ENCODE measurements at places on chromosomes 1 and 21. TPM values are rescaled to one million over a fixed set of nuclear protein-coding genes. Genes with fewer than 3 reads are reported as not detected.

DNA sequence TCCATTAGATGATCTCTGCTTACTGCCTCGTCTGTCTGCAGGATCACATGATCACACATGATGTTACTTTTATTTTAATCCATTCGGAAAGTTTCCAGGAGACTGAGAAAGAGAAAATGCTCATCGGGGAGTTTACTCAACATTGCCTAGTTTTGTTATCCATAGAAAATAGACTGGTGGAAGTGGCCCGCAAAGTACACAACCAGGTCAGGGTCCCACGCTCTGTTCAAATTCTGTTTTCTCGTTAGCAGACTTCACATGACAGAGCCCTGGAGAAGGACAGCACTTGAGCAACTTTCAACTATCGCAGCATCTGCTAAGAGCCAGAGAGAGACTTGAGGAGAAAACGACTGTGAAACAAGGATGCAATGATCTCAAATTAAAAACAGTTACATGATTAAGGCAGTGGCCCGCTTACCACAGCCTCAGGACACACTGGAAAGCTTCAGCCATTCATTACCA, 44.2 kb downstream of the ADAMTS1 start:
- H3K27me3 ChIP-seq = no peaks in the 10 kb centered on the region
- H3K27ac ChIP-seq = peak overlapping the region; percentile 58
- H3K4me3 ChIP-seq = no peak overlapping the region
- H3K36me3 ChIP-seq = no peaks in the 10 kb centered on the region
- DNase-seq = no peak

DNA sequence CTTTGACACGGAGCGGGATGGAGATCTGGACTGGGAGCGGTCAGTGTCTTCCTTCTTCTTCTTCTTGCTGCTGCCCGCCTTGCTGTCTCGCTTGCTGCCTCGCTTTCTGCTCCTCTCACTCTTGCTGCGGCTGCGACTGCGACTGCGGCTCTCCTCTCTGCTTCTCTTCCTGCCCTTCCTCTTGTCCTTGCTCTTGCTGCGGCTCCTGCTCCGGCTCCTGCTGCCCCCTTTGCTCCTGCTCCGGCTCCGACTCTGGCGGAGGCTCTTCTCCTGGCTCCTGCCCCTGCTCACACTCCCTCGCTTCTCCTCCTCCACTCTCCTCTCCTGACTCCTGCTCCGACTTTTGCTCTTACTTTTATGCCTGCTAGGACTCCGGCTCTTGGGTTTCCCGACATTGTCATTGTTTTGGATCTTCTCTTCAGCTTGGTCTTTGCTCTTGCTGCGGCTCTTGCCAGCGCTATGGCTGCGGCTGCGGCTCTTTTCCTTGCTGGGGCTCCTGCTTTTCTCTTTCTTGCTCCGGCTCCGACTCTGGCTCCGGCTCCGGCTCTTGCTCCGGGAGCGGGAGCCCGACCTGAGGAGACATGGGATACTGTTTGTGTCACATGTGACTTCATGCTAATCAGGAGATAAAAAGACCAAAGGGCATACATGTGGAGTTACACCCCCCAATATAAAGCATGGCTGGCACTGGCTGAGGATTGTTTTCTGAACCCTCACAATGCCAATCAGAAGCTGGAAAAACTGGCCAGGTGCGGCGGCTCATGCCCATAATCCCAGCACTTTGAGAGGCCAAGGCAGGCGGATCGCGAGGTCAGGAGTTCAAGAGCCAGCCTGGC, 25.2 kb upstream of the TMEM200B start:
- H3K27me3 ChIP-seq = no peaks in the 10 kb centered on the region
- H3K4me1 ChIP-seq = no peaks in the 10 kb centered on the region
- peaks cover 75% of the 10 kb centered on the region for H3K36me3 ChIP-seq
- no peak overlapping the region for H3K4me3 ChIP-seq
- H3K27ac ChIP-seq = no peak overlapping the region

- peaks cover 11% of the 10 kb centered on the region for H3K4me1 ChIP-seq
- no peak overlapping the region for H3K4me3 ChIP-seq
- no peaks in the 10 kb centered on the region for H3K36me3 ChIP-seq
- no peak for DNase-seq
- no peak overlapping the region for H3K27ac ChIP-seq
Measured at GRCh38 chr1:214017191-214017982, 29.6 kb downstream of the PROX1 start.

- no peak for DNase-seq
- H3K4me3 ChIP-seq = no peak overlapping the region
Measured at GRCh38 chr1:57826535-57826934, 402.7 kb upstream of the DAB1 start.

DNA sequence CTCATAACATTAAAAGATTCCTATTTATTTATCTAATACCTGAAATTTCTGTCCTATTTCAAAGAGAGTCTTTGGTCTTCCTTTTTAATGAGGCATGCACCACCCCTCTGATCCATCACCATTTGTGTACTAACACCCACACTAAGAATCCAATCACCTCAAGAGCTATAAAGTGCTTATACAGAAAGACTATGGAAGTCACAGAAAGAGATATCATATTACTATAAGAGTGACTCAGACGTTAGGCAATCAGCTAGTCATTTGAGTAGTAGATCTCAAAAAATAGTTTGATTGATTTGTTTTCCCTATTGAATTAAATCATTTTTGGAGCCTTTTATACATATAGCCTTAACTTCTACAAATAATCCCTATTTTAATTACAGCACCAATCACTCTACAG, 46.1 kb downstream of the NME7 start:
- no peaks in the 10 kb centered on the region for H3K36me3 ChIP-seq
- no peak for DNase-seq
- H3K27me3 ChIP-seq = no peaks in the 10 kb centered on the region
- H3K4me1 ChIP-seq = no peaks in the 10 kb centered on the region
- no peak overlapping the region for H3K4me3 ChIP-seq

- H3K4me3 ChIP-seq = no peak overlapping the region
- no peaks in the 10 kb centered on the region for H3K36me3 ChIP-seq
- no peaks in the 10 kb centered on the region for H3K27me3 ChIP-seq
Measured at GRCh38 chr1:69533343-69533742, 34.4 kb upstream of the LRRC7 start.

DNA sequence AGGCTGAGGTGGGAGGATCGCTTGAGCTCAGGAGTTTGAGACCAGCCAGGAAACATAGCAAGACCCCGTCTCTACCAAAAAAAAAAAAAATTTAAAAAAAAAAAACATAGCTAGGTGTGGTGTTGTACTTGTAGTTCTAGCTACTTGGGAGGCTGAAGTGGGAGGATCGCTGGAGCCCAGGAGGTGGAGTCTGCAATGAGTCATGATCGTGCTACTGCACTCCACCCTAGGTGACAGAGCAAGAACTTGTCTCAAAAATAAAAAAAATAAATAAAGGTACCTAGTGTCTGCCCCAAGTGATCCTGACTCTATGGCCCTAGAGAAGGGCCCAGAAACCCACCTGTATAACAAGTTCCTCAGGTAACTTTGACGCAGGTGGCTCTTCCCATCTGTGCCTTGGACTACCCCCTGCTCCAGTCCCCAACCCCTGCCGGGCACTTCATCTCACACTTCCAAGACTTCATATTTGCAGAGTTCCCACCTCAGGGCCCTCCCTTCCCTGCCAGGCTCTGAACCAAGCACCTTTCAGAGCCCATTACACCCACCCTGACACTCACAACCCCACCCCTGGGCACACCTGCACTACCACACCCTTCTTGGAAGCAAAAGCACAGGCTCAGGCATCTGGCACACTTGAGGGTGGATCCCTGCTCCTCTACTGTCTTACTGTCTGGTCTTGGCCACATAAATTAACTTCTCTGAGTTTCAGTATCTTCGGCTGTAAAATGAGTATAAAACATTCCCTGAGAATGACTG, 80.2 kb upstream of the KLHDC7A start:
- H3K27ac ChIP-seq = no peak overlapping the region
- H3K36me3 ChIP-seq = no peaks in the 10 kb centered on the region
- H3K27me3 ChIP-seq = no peaks in the 10 kb centered on the region

Gene TTC39A
- total RNA-seq = 18.7 TPM

Gene SLC39A1
- total RNA-seq = 100 TPM

Gene CFAP74
- not detected for total RNA-seq

Gene CFAP107
- total RNA-seq = not detected

Gene GJA8
- not detected for total RNA-seq

Gene AADACL4
- not detected for total RNA-seq

All from thyroid gland (tissue), 4 donors.